Nucleus accumbens (tissue), 56 donors: ENCODE measurements at places on chromosomes 16 and 17.

DNA sequence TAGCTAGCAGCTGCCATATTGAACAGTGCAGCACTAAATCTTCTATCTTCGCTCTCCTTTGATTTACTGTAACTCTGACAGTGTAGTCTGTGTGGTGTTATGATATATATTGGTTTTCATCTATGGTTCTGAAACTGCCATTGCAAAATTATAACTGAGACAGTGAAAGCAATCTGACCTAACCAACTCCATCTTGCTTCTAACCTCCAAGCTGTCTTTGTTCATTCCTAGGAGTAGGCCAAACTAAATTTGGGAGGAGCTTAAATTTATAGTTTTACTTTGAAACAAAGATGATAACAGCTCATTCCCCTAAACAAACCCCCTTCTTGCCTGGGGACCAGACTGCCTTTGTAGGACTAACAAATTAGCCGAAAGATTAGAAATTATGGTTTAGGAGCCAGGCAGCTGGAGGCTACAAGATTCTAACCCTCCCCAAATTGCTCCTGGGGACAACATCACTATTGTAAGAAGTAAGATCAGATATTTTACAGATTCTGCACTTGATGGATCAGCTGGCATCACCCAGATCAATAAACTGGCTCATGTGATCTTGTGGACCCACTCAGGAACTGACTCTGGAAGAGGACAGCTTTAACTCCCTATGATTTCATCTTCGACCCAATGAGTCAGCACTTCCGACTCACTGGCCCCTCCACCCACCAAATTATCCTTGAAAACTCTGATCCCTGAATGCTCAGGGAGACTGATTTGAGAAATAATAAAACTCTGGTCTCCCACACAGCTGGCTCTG, 47.0 kb upstream of the FBXO47 start:
- no peak for DNase-seq

DNA sequence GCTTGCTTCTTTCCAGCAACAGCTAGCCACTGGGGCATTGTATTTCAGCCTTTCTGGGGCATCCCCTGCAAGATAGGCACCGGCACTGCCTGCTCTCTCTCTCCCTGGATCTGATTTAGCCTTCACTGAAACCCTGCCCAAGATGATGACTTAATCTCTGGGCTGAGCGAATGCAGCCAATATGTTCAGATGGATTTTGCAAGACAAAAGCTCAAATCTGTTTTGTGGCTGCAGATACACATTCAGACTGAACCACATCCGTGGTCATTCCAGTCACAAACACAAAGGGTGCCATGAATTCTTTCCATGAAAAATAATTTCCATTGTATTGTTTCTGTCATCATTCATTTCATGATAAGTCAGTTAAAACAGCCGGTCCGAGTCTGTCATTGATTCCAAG, 24.2 kb downstream of the SOST start:
- no peak for DNase-seq

- no peak for DNase-seq
Measured at GRCh38 chr17:80844418-80844990, 147.1 kb upstream of the CHMP6 start.

DNA sequence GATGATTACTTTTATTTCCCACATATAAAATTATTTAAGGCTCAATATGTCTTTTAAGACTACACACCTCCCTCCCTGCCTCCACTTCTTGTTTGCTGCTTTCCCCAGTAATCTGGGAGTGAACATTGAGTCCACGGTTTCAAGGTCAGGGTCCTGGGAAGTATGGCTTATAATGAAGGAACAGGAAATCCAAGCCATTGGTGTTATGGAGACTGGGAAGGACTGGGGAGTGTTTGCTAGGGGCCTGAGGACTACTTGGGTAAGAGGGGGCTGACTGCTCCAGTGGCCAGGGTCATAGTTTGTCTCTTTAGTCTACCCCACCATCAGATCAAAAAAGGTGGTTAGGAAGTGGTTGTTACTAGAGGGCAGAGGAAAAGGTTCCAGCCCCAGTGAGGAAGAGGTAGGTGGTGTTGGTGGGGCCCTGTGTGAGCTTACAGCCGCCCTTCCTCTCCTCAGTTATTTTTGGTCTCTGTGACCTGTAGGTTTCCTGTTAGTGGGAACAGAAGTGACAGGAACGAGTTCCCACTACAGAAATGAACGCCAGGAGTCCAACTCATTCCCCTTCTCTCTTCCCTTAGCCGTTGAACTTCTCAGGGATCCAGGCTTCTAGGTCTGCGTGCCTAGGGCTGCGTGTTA, 742 bp upstream of the SLC16A13 start:
- no peak for DNase-seq

GRCh38 chr16:54766355-54766754, 164.3 kb upstream of the IRX5 start:
- no peak for DNase-seq

DNA sequence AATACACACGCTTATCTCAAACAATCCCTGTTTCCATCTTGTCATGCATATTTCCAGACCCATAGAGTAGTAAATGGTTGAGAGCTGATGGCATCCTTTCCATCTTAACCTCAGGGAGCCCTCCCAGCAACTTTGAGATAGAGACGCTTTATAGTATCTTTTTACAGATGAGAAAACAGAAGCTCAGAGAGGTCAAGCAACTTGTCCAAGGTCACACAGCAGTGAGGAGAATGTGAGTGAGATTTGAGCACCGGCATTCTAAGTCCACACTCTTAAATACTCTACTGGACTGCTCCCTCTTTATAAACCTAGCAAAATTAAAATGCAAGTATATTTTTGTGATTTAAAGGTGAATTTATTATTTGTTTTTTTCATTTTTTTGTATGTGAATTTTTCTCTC, 19.9 kb upstream of the KCNG4 start:
- no peak for DNase-seq

GRCh38 chr16:11459722-11460121, 114.5 kb downstream of the RMI2 start:
- no peak for DNase-seq

DNA sequence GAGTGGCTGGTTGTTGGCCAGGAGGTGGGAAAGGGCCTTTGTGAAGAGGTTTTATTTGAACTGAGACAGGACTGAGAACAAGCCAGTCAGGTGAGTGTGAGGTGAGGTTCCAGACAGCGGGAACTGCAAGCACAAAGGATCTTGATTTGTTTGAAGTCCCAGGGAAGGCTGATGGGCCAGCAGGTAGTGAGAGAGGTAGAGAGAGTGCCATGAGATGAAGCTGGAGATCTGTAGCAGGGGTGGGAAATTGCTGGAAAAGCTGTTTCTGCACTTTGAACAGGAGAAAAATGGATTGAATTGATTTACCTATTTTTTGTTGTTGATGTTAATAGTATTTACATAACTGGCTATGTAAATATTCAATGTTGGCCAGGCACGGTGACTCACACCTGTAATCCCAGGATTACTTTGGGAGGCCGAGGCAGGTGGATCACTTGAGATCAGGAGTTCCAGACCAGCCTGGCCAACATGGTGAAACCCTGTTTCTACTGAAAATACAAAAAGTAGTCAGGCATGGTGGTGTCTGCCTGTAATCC, 7.7 kb upstream of the DCTPP1 start:
- DNase-seq, result no peak

DNA sequence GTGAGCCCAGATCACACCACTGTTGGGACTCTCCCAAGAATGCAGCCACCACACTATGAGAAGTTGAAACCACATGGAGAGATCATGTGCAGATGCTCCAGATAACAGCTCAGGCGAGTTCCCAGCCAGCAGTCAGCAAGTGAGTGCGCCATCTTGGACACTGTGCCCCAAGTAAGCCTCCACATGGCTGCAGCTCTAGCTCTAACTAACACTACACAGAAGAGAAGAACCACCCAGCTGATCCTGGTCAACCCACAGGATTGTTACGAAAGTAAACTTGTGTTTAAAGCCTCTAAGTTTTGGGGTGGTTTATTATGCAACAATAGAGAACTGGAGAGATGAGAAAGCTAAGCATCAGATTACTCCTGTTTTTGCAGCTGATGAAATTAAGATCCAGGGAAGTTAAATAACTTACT, 25.8 kb downstream of the SLC38A7 start:
- DNase-seq, result no peak

DNA sequence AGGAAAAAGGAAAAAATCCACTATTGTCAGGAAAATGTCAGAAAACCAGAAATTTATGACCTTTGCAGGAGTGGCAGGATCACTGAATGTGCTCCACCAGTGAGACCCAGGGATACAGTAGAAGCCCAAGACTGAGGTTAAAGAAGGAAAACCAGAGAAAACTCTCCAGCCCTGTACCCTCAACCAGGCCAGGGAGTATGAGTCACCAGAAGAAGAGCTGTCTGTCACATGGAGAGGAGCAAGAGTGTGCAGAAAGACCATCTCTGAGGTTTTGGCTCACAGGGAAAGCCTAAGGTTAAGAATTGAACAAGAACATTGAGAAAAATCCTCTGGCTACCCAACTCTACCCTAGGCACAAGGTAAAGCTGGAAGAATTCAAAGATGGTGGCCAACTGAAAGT, 47.6 kb upstream of the MON1B start:
- DNase-seq, result no peak

DNA sequence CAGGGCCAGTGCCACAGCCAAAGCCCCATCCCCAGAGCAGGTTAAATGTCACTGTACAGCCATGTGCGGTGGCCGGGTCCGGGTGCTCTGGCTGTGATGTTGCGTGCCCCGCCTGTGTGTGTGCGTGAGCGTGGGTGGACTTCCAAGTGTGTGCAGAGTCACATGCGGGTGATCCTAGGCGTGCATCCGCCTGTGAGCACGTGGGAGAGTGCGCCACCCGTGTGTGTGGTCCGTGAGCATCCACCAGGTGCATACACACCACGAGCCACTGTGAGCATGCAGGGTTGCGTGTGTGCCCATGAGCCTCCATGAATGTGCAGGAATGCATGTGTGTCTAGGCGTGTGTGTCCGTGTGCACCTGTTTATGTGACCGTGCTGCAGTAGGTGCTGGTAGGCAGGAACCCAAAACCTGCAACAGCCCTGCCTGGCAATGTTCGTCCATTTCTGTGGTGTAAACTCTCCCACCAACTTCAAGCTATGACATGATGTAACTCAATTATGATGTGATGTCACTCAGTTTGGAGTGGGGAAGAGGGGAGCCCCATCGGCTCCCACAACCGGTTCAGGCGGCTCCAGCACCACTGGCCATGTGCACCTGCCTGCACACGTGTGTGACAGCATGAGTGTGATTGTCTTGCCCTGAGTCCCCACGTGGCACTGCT, 37.6 kb upstream of the ACSF3 start:
- no peak for DNase-seq
